ENCODE measurements at places on chromosomes 6 and 20.

DNA sequence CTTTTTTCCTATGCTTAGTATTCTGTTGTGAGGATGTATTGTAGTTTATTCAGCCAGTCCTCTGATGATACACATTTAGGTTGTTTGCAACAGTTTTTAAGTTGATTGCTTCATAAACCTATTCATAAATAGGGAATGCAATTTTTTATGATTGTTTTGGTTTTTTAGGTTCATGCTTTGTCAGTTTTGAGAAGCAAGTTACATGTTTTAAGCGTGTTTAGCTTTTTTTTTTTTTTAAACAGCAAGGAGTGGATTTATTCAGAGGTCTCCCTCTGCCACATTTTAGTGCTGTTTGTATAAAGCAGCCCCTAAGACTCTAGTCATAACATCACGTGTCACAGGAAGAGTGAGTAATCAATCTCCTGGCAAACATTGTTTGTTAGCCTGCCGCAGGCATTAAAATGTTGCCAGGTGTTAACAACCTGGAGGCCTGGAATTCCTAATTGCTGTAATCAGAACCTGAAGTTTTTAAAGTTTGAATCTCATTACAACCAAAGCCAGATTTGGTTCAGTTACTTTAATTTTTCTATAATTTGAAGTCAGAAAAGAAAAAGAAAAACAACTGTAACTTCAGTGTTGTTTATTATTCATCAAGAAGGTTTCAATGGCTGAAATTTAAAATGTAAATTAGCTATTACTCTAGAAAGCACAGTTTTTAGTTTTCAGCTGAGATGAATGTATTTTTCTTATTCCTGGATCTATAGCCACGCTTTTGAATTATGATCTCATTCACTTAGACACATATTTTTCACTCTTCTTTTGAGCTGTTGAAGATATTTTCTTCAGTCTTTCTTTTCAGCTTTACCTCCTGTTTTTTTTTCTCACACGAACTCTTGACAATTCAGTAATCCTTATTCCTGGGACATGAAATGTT is 59.2 kb downstream of the KCNS1 start:
- no peak for DNase-seq

GRCh38 chr20:10982692-10983091 is 308.9 kb upstream of the JAG1 start:
- DNase-seq = no peak

GRCh38 chr6:4018171-4018923 is 60.6 kb downstream of the FAM217A start:
- DNase-seq = peak; percentile 71

- no peak for DNase-seq
Measured at GRCh38 chr6:41392246-41392645, 56.8 kb downstream of the NCR2 start.

- DNase-seq = peak; percentile 78
Measured at GRCh38 chr6:33768644-33769120, 20.2 kb downstream of the LEMD2 start.

DNA sequence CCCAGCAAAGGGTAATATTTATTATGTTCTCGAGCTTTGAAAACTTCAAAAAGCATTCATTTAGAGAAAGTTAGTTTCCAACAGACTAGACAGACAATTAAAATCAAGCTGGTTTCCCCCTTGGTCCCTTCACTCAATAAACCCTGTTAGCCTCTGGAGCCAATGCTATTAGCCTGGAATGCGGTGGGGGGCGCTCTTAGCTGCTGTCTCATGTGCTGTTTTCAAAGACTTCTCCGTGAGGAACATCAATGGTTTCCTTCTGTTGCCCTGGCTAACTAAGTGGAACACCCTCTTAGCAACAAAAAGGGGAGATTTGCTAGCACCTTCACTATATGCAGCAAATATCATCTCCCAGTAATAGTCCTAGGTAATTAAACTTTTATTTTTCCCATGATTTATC is 86.4 kb downstream of the LY86 start:
- DNase-seq = no peak

DNA sequence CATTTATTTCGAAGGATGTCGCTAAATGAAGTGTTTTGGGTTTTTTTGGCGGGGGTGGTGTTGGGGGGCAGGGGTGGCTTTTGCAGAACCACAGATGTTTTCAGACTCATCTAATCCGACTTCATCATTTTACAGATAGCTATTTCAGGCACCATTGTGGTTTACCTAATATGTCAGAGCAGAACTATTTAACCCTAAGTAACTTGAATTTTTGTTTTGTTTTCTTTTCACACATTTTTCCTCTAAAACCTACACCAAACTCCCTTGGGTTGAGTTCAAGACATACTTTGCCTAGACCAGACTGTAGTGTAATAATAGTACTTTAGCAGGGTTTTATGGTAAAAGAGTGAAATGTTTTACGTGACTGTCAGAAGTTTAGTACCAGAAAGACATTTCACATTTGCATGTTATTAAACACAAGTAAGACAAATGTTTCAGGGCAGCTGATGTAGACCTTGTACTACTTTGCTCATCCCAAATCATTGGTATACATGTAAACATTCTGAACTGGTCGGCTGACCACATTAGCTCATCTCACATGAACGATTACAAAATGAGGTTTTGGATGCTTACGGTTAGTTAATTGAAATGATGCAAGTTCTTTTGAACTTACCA is 37.7 kb downstream of the MAP3K4 start:
- no peak for DNase-seq

- DNase-seq = no peak
Measured at GRCh38 chr6:135002974-135003703, 51.5 kb downstream of the HBS1L start.

DNA sequence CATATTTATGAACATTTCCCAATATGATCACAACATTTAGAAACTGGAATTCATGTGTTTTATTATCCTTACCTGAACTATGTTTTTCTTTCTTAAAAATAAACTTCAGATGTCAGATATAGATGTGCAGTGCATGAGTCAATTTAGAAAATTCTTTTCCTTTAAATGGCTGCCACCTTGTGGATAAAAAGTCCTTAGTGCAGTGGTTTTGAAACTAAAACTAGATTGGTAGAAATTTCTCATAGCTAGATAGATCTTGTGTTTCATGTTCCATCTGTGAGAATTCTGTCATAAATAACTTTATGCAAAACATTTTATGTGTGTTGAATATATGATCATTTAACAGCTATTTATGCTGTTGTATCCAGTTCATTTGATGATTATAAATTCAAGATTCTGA is 134.9 kb downstream of the KLHL32 start:
- DNase-seq = peak; percentile 21

- DNase-seq = no peak
Measured at GRCh38 chr6:123380257-123380656, 256.5 kb downstream of the TRDN start.

DNA sequence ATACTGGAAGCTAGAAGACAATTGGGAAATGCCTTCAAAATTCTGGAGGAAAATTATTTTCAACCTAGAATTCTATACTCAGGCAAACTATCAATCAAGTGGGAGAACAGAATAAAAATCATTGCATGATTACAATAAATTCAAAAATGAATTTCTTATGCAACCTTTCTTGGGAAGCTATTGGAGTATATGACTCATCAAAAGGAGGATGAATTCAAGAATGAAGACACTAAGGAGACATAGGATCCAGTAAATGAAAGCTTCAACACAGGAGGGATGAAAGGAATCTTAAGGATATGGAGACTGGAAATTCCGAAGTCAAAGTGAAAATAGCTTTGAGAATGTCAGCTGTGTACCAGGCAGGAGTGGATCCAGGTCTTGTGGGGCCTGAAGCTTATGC is 12.6 kb upstream of the UBR2 start:
- DNase-seq = no peak

- DNase-seq = no peak
Measured at GRCh38 chr20:63513207-63513606, 7.4 kb upstream of the PPDPF start.

DNA sequence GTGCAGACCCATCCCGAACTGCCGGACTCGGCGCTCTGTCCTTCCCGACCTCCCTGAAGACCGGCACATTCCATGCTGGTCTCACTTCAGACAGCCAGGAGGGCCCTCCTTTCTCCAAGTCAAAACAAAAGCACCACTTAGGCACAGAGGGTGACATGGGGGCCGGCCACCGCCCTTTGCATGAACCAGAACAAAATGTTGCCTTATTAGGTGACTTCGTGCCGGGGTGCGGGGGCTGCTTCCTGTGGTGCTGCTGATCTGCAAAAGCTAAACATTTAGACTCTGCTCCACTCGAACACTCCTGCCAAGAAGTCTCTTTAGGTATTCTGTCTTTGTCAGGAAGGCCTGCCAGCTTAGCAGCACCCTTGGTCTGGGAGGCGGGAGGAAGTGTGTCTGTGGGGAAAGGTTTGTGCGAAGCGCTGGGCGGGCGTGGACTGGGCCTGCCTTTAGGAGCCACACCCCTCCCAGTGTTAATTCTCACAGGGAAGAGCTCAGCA is 133.8 kb downstream of the SMOC2 start:
- no peak for DNase-seq

- no peak for DNase-seq
Measured at GRCh38 chr6:134201716-134202115, 116.2 kb downstream of the SGK1 start.

DNA sequence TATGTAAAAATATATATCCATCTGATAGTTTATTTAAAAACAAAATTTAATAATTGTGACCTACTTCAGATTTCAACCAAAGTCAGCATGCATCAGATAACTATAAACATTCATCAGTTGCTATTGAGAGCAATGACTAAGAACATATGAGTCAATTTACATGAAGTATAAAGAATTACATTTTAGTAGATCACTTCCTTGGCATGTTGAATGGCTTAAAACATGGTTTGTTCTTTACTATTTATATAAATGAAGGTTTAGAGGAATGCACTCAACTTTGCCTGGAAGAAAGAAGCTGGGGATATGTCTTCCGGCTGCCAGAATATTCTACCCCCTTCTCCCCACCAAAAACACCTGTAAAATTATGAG is 6.4 kb upstream of the FAM217A start:
- DNase-seq = no peak

DNA sequence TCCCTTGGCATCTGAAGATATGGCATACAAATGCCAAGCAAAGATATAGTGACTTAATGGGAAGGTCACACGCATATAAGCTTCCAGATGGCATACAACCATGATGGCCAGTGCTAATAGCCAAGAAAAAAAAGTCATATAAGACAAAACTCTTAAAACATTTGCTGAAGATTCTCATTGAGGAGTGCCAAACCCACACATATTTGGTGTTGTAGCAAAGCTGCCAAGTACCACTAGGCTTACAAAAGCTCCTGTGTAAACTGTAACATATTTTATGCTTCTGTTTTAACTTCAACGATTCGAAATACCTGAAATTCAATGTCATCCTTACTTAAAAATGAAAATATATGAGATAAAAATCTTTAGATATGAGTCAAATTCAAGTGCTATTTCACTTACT is 123.0 kb downstream of the HMGCLL1 start:
- DNase-seq = no peak

DNA sequence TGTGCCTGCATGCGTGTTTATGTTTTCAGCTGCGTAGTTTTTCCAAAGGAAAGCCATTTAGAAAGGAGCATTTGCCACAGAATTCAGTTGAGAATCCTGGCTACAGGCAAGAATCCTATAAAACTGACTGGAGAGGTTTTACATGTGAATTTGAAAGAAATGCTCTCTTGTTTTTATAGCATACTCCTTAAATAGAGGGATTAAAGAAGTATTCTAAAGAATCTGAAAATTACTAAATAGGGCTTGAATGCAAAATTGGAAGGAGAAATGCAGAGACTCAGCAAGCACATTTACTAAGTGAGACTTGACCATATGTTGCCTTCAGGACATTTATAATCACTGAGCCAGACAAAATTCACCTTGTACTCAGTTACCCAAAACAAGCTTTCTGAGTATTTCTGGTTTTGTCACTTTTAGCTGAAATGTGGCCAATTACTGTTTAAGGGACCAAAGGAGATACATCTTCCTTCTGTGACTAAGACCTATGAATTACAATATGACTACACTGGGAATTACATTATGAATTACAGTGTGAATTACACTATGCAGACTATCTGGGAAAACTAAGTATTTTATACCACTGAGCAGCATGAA is 107.4 kb upstream of the ASCC3 start:
- DNase-seq = no peak

DNA sequence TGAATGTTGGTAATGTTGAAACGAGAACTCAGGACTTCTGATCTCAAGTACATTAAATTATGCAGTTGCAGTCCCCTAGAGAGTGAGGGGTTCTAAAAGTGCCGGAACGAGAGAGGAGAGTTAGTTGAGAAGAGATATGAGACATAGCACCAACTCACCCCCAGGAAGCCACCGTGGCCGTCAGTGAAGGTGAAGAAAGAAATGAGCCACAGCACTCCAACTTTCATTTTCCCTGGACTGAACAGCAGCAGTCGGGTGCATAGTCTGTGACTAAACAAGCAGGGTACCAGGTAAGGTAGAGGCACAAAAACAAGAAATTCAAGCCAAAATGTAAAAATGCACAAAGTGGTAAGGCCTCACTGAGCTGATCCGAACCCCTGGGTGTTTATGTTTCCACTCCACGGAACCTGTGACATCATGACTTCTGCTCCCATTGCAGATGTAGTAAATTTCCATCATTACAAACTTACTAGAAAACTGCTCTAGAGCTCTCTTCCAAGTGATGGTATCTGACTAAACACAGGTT is 13.2 kb downstream of the ADGRF1 start:
- DNase-seq = no peak

- DNase-seq = no peak
Measured at GRCh38 chr20:10953437-10953836, 279.6 kb upstream of the JAG1 start.

DNA sequence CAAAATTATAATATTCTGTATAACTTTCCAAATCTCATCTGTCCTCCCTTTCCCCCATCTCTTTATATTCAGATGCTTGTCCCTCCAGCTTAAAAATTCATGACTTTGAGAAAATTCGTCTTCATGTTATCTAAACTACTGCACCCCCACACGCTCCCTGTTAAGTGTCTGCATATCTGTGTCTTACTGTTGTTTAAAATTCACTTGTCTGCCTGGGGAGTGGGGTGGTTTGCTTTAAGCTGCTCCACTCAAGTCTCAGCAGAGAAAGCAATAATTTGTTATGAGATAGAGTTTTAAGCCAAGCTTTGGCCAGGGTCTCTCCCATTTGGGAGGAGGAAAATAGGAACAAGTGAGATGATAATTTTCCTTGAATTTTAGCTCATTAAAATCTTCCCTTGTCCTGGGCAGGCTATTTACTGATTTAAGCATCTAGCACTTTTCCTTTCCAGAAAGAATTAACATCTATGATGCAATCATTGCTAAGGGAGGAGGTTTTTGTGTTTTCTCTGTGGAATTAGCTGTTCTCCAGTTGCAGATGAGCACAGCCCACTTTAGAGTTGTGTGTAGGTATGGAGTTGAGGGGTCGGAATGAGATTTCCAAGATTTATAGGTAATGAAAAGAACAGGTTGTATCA is 36.8 kb downstream of the MTHFD1L start:
- no peak for DNase-seq

DNA sequence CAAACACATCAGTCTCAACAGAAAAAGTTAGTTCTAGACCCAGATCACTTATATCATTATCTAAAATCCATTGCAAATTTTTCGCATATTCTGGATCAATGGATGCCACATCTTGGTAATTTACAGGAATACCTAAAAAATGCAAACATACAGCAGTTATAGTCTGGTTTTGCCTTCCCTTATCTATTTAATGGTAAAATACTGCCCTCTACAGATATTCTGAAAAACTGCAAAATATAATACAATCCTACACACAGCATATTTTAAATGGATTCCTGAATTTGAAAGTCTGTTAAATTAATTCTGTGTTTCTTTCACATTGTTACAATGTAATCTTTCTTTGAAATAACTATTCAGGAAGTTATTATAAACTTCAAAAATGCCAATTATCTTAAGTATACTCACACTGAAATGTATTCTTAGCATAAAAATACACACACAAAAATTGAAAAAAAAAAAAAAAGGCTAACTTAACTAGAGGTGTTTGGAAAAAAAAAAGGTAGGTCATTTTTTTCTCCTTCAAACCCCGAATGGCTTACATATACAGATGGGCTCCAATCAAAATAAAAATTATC is 88.4 kb downstream of the HACE1 start:
- no peak for DNase-seq

Measured in GM12891 (cell line).